ENCODE measurements at places on chromosomes 16 and 17.

DNA sequence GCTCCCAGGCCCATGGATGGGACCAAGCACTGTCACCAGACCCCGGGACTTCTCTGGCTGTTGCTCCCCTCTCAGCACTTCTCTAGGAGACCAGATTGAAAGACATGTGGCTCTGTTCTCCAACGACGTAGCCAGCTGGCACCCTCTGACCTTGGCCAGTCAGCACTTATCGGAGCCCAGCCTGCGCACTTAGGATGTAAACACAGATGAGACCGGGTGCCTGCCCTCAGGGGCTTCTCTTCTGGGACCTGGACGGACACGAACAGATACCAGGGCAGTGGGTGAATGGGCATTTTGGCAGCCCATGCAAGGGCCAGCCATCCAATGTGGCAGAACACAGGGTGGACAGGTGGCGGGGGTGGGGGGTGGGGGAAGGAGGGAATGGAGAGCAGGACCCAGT is 6.6 kb downstream of the ZDHHC1 start:
- no peak for DNase-seq

DNA sequence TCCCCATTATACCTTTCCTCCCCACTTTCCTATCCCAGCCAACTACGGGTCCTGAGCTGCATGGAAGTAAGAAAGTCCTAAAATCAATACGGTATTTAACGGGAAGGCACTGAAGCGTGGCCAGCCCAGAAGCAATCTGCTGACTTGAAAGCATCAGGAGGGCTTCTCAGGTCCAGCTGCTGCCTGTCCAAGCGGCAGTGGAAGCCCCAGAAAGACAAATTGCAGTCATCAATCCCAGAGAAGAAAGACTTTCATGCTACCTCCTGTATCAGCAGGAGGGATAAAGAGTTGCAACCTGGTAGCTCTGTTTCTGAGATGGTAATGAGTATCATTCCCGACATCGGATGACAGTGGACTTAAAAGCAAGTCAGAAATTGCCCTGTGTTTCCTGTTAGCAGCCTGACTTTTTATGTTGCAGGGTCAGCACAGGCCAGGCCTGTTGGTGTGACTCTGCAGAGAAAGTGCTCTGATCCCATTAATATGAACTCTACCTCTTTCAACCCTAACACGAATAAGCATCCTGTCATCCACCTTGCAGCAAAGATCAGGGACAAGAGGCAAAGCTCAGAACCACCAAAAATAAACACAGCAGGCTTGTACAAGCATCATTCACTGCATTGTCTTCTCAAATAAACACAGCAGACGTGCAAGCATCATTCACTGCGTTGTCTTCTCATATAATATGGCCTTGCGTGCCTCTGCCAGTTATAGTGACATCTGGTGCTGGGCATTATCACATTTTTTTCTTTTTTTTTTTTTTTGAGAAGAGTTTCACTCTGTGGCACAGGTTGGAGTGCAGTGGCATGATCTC is 358.6 kb upstream of the CDH11 start:
- DNase-seq: no peak

GRCh38 chr17:15432807-15433611 is 34.4 kb downstream of the CDRT4 start:
- DNase-seq: no peak

- no peak for DNase-seq
Measured at GRCh38 chr17:72529386-72529785, 408.6 kb downstream of the SOX9 start.

GRCh38 chr16:48101069-48101674 is 54.6 kb downstream of the ABCC12 start:
- no peak for DNase-seq

Measured in HFFc6 (cell line).